ENCODE measurements at places on chromosomes 1 and 21.

DNA sequence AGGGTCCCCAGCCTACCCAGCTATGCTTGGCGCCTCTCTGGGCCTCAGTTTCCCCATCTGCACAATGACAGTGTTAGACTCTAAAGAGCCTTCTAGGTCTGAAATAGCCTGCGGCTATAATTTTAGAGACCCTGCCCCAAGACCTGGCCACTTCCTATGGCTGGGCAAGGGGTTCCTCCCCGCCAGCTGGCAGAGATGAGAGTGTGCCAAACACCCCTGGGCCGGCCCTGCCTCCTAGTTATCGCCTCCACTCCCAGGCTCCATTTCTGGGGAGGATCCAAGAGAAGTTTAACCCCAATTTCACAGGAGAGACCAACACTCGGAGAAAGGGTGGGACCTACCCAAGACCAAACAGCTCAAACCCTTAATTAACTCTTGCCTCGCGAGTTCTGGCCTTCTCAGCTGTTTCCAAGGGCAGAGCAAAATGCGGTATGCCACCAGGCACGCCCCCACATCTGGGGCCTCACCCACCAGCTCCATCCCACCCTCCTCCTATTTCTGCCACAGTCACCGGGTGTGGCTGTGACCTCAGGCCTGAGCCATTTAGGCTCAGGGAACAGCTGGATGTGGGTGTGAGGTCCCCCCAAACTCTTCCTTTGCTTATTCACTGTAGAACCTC, 35.7 kb downstream of the TTC39A start:
- no peak for DNase-seq

DNA sequence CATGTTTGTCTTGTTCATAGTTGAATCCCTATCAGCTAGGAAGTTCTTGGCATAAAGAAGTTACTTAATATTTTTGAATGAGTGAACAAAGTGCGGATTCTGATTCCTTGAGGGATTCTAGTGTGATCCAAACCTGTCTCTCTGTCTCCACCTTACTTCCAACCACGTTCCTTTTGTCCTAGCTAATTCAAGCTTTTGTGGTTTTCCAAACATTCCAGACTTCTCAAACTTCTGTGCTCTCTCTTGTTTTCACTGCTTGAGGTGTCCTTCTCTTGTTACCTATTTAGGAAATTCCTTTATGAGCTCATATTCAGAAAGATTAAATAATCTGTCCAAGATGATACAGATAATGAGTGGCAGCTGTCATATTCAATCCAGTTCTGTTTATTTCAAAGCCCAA, 353.2 kb downstream of the PTBP2 start:
- no peak for DNase-seq

DNA sequence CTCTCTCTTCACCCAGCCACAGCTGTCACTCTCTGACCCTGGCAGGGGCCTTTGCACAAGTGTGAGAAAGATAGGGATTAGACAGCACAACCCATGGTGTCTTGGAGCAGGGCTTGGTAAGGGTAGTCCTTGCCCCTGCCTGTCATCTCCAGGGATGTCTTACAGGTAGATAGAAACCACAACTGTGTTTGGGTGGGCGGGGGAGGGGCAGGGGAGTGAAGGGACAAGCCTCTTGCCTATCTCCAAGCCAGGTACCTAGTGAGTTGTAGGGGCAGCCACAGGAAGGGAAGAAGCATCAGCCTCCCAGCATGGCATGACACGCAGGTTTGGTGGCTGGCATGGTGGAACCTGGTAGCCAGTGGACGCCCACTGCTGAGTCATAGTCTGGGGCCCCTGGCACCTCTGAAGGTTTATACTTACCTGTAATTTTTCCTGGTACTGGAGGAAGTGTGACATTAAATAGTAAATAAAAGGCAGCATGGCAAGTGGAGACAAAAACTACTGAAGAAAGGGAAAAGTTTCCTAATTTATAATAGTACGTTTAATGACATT, 97.5 kb downstream of the CLEC20A start:
- DNase-seq, result no peak

- DNase-seq, result no peak
Observed at GRCh38 chr1:200960948-200961340, 62.6 kb downstream of the KIF21B start.

GRCh38 chr1:157088607-157089006, 11.0 kb downstream of the ETV3L start:
- no peak for DNase-seq

- DNase-seq, result no peak
Observed at GRCh38 chr1:183896466-183897048, 91.6 kb downstream of the RGL1 start.

DNA sequence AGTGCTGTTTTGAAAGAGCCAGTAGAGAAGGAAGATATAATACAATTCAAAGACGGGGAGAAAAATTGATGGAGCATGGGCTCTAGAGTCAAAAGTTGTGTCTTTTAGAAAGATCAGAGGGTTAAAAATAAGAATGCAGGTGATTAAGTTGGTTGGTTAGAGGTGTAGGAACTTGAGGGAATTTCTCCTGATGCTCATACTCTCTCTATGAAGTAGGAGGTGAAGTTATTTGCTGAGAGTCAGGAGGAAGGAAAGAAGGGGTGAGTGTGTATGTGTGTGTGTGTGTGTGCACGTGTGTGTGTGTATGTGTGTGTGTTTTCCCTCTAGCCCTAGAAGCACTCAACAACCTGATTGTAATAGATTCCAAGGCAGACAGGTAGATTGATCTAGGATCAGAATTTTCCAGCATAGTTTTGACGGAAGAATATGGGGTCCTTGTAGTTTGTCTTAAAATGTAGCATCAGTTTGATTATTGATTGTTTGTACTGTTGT, 88.3 kb upstream of the MACF1 start:
- DNase-seq, result no peak

DNA sequence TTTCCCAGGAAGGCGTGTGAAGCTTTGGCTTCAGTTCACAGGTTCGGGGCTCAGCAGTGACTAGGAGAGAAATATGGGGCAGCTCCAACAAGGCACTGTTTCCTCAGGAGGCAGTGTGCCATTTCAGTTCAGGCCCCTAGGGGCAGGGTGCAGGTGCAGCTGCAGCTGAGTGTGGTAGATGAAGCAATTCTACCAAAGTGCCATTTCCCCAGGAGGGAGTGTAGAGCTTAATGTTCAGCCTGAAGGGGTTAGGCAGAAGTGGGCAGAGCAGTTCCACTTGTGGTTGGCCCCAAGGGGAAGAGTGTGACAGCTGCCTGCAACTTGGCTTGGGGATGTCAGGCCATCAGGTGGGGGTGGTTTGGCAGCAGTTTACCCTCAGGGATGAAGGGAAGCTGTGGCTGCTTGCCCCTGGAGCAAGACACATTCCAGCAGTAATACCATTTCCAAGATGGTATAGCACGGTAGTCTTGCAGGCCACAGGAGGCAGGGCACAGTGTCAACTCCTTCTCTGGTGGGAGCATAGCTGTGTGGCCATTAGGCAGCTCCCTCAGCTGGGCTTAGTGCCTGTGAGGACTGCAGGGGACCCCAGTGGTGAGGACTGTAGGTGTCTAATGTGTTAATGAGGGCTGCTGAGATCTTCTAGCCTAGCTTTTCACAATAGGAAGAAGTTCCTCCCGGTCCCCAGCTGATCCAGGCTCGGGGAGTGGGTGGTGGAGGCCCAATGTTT, 34.7 kb downstream of the RGSL1 start:
- peak; percentile 17 for DNase-seq

GRCh38 chr1:149995927-149996326, 14.6 kb downstream of the OTUD7B start:
- DNase-seq, result no peak

GRCh38 chr1:154609398-154610380, 1.7 kb upstream of the ADAR start:
- DNase-seq, result peak; percentile 8

GRCh38 chr1:57512386-57512785, 88.5 kb upstream of the DAB1 start:
- no peak for DNase-seq

DNA sequence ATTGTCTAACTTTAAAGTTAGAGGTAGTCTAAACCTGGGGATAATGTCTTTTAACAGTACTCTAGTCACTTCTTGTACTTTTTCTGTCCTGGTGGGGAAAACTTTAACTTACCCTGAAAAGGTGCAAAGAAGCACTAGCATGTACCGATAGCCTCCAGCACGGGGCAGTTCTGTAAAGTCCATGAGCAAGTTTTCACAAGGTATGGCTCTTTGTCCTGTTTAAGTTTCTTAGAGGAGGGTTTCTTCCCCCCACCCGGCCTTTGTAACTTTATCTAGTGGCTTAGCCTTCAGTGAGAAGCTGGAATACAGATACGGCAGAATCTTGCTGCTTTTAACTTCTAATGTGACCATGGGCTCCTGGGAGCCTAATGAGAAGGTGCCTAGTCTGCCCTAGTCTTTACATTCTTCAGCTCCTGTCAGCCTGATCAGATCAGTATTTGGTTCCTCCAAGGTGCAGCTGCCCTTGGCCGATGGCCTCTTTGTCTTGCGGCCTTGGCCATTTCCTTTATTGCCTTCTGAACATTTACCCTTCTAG, 39.8 kb upstream of the CFAP126 start:
- DNase-seq, result no peak

DNA sequence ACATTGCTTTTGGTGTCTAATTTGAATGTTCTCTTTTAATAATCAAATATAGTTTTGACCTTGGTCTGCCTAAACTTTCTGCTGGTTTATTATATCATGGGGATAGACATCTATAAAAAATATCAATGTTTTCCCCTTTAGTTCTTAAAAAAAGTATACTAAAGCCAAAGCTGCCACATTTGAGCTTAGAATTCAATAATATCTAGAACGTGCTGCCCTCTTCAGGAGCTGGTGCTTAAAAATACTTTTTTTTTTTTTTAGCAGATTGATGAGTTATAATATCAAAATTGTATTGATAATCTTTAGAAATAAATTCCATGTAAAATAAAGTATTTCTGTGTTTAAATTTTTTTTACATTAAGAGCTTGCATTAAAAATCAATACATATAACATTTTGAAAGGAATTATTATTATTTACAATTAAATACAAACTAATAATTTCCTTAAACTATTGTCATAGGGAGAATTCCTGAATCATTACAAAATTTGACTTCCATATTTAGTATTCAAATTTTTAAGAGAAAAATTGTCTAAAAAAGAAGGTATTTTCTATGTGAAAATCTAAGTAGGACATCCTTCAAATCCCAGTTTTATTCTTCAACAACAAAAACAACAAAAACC, 40.1 kb upstream of the ADGRL2 start:
- DNase-seq, result peak; percentile 25

- no peak for DNase-seq
Observed at GRCh38 chr1:29227511-29227910, 3.2 kb downstream of the MECR start.

DNA sequence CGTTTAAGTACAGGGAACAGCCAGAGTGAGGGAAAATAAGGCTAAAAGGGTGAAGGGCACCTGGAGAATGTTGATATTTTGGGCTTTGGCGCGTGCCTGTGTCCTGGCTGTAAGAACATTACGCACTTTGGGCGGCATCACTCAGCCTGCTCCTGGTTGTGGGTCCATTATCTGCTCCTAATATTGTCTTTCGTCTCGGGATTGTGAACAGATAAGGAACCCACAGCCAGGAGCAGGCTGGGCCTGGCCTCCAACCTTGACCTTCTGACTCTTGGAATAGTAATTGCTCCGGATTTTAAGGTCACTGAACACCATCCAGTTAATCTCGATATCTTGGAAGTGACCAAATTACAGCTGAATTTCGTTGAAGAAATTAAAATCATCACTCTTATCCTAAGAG, 61.9 kb downstream of the TCP10L start:
- no peak for DNase-seq

- no peak for DNase-seq
Observed at GRCh38 chr1:31412205-31412604, 808 bp upstream of the SERINC2 start.
